ENCODE measurements at places on chromosomes 7 and 10. TPM values are rescaled to one million over a fixed set of nuclear protein-coding genes. Genes with fewer than 3 reads are reported as not detected.

ARHGEF35 gene
- polyA plus RNA-seq: 8.3 TPM

ARMC3 gene
- 0.11 TPM for polyA plus RNA-seq

MKX gene
- 0.34 TPM for polyA plus RNA-seq

EIF4H gene
- polyA plus RNA-seq: 157 TPM

NUDT13 gene
- 3.2 TPM for polyA plus RNA-seq

CYP3A5 gene
- 20.8 TPM for polyA plus RNA-seq

HTR5A gene
- polyA plus RNA-seq: 2.6 TPM

DNA sequence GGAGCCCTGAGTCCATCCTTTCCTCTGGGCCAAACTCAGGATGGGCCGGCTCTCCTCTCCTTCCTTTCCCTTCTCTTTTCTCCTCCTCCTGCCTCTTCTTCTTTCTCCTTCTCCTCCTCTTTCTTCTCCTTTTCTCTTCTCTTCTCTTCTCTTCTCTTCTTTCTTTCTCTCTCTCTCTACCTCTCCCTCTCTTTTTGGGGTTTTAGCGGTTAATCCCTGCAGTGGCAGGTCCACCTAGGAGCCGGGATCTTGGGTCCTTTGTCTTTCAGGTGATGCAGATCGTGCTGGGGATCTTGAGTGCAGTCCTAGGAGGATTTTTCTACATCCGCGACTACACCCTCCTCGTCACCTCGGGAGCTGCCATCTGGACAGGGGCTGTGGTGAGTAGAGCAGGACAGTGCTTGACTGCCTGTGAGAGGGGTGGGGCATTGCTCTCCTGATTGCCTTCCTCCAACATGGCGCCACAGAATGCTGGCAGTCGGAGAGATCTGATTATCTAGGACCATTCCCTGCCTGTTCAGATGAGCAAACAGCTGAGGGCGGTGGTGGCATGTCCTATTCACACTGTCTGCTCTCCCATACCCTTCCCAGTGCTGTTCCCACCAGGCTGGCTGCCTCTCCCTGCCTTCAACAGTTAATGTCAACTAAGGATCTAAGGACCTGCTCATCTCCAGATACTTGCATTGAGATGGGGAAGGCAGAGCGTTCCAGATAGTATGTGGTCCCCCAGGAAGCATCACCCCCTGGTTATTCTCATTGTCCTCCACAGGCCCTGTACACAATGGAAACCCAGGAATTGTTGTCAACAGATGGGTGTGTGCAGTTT is 1.6 kb downstream of the TMEM176A start:
- DNase-seq: no peak

DNA sequence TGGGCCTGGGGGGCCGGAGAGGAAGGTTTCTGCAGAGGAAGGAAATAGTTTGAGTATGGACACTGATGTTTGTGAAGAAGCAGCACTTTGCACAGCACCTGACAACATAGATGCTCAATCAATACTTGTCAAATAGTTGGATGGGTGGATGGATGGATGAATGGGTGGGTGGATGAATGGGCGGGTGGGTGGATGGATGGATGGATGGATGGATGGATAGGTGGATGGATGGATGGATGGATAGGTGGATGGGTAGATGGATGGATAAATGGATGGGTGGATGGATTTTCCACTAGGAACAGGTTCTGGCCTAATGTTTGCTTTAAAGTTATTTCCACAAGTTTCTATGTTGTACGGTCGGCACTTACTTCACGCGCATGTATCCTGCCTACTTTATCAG is 45.3 kb downstream of the COL17A1 start:
- DNase-seq: no peak

GRCh38 chr10:5526691-5527331 is 2.0 kb downstream of the CALML3 start:
- DNase-seq: no peak

DNA sequence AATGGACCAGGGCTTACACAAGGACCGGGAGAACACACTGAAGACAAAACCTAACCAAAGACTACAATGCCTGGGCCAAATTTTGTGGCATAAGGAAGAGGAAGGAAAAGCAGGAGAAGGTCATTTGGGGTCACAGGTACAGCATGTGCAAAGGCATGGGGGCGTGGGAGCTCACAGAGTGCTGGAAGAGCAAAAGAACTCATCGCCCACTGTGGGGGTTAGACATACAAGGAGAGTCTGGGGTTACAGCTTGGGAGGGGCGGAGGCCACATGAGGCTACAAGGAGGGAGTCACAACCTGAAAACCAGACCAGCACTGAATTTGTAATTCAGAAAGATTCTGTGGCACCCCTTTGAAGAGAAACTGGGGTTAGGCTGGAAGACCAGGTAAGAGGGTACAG is 9.7 kb downstream of the PUS7 start:
- no peak for DNase-seq

- no peak for DNase-seq
Measured at GRCh38 chr7:117064688-117065087, 111.4 kb downstream of the ST7 start.

DNA sequence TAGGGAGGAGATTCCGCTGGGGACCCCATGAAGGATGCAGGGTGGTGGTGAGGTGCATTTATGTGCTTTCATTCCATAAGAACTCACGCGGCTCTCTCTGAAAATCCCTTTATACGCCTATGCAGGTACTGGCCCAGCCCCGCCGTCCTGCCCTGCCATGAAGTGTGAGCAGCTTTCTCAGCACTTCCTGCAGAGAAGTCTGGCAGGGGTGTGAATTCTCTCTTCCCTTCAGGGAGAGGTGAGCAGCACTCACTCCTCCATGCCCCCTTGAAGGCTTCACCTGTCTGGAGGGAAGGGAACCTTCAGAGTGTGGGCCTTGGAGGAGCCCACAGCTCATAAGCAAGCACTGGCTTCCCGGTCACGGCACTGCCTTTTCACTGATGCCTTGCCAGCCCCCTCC is 34.0 kb downstream of the PPP2R2D start:
- no peak for DNase-seq

GRCh38 chr10:25547382-25547781 is 372.6 kb downstream of the GPR158 start:
- no peak for DNase-seq

DNA sequence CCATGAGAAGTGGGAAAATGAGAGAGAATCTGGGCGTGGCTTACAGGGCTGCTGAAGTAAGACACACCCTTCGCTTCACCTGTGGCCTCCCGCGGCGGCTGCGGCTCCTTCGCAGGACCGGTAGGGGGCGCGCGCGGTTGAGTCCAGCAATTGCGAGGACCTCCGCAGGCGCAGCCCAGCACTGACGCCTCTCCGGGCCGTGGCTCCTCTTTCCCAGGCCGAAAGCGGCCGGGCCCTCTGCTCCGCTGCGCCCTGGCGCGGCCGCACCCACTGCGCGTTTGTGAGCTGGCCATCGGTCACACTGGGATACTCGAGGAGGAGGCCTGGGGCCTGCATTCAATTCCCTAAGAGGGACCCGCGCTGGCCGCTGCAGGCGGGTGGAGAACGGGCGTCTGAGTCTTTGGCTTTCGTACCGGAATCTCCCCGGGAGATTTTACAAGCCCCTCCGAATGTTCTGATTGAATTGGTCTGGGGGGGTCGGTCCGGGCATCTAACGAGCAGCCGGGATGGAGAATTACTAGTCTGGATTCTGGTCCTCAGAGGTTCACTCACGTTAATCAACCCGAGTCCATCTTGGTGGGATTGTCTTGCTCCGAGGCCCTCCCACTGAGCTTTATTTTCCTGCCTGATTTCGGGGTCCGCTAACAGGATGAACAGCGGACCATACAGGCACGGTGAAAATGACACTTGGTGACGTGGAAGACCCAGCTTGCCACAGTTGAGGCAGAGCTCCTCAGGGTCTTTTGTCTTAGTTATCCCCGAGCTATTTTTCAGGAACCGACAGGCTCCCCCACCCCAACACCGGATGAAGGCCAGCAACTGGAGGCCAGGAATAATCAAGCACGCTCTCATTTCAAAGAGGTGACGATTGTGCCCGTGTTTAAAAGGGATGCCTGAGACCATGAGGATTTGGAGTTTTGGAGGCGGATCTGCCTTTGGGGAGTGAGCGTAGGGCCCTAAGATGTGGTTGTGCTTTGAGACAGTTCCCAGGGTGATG is at the start of gene LRRD1:
LRRD1 (minus strand) TSS at position 215 of the 997 bp plus-strand sequence. CDS start 13,940 bp downstream, outside the sequence.
- DNase-seq: peak; percentile 66

- no peak for DNase-seq
Measured at GRCh38 chr10:112532189-112532588, 85.2 kb downstream of the VTI1A start.

- no peak for DNase-seq
Measured at GRCh38 chr10:68362590-68362989, 29.9 kb upstream of the PBLD start.

DNA sequence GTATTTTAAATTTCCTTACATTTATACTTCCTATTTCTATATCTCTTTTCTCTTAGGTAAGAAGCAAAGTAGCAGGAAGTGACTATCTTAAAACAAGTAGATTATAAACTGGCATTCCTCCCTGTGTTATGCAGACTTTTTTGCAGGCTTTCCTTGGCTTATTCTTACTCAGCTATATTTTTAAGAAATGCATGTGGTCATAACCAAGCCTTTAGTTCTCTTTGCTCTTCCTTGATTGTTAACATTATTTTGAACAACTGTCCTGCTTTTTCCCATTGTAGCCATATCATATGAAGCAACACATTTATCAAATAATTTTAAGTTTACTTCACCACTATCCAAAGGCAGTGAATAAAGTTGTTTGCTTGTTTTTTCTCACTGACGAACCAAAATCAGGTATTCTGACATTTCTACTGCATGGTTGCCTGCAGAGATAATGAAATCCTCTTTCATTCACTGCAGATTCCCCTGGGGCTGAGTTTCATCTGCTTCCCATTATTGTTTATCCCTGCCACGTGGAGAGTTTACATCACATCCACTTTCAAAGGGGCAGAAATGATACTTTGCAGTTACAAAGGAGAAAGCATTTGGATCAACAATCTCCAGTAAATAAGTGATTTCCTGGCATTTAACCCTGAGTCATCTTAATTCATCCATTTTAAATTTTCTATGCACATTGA is 389.9 kb upstream of the SEMA3C start:
- no peak for DNase-seq

- no peak for DNase-seq
Measured at GRCh38 chr10:68082872-68083271, 7.8 kb upstream of the HERC4 start.

DNA sequence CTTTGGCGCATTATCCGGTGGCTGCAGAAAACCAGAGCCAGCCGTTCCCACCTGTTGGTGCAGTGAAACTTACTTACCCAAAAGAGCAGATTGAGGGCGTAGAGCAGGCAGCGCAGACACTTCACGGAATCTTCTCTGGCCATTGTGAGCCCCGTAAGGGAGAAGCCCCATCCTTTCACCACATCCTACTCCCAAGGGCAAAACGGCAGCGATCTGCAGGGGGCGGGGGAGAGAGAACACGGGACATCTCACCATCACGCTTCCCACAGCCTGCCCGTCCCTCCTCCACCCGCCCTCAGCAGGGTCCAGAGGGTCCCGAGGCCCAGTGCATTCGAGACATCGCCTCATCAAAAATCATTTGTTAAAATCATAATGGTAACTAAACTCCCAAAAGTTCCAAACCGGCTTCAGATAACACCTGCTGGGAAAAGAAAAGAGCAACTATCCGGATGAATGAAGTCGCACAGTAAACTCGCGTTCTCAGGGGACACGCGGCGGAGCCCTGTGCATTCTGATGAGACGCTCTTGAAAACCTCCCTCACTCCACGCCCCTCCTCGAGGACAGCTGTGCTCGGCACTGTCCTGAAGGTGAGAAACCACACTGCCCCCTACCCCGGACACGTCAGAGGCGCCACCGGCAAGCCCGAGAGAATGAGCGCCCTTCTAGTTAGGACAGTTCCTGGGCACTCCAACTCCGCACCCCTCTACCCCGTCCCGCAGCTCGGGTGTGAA is 1.2 kb downstream of the TSPAN12 start:
- DNase-seq: no peak

GRCh38 chr10:122013311-122013780 is 24.4 kb downstream of the TACC2 start:
- no peak for DNase-seq

- DNase-seq: no peak
Measured at GRCh38 chr10:127080317-127080716, 116.1 kb downstream of the INSYN2A start.

DNA sequence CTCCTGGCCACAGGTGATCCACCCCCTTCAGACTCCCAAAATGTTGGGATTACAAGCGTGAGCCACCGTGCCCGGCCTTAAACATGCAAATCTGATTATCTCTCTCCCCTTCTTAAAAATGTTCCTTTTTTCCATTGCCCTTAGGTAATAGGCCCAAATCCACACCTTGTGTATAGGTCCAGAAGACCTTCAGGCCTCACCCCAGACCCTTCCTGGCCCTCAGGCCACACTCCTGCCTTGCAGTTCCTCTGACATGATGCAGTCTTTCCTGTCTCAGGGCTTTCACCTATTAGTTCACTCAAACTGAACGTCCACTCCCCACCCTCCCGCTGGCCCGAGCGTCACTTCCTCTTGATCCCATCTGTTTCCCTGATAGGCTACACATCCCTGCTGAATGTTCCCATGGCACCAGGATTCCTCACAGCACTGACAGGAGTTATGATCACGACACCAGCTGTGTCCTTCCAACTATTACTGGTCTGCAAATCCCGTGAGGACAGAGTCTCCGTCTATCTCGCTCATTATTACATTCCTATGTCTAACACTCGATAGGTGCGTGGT is 46.4 kb downstream of the DENND2A start:
- DNase-seq: no peak

DNA sequence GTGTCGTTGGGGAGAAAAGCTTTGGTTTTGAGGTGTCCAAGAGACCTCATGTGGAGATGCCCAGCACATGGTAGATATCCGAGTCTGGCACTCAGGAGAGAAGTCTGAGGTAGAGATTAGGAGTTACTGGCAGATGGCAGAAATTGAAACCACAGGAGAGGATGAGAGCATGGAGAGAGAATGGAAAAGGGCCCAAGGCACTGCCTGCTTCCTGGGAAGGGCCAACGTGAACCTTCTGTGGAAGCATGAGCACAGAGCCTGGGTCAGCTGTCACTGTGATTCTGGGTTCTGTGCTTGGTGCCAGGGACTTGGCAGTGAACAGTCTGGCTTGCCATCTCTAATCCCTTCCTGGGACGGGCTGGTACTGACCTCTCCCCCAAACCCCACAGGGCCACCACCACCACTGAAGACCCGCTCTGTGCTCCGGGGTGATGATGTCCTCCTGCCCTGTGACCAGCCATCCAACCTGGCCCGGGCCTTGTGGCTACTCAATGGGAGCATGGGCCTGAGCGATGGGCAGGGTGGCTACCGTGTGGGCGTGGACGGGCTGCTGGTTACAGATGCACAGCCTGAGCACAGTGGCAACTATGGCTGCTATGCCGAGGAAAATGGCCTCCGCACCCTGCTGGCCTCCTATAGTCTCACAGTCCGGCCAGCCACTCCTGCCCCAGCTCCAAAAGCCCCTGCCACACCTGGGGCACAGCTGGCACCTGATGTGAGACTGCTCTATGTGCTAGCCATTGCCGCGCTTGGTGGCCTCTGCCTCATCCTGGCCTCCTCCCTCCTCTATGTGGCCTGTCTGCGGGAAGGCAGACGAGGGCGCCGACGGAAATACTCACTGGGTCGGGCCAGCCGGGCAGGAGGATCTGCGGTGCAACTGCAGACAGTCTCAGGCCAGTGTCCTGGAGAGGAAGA is 4.1 kb downstream of the MRPL43 start:
- DNase-seq: no peak

- no peak for DNase-seq
Measured at GRCh38 chr10:124294811-124295770, 123.6 kb downstream of the OAT start.

Measured in thymus (tissue), 14 donors.